ENCODE measurements at places on chromosomes 5 and 9.

GRCh38 chr9:90141723-90142122 lies 500.9 kb downstream of the DIRAS2 start:
- DNase-seq: no peak

DNA sequence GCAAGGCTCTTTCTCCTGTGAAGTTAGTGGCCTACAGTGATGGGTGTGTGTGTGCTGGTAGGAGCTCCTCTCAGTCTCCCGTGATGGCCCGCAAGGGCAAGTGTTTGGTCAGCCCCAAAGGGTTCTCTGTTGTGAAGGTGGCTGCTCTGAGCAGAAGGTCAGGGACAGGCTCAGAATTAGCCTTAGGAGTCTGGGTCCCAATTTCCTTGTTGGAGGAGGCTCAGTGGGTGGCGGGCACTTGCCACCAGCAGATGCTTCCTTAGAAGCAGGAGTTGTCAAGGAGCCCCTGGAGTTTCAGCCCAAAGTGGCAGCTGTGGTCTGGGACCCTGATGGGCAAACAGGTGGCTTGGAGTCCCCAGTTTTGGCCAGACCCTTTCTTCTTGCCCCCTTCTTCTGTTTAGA lies 154.4 kb downstream of the MACROH2A1 start:
- DNase-seq: no peak

DNA sequence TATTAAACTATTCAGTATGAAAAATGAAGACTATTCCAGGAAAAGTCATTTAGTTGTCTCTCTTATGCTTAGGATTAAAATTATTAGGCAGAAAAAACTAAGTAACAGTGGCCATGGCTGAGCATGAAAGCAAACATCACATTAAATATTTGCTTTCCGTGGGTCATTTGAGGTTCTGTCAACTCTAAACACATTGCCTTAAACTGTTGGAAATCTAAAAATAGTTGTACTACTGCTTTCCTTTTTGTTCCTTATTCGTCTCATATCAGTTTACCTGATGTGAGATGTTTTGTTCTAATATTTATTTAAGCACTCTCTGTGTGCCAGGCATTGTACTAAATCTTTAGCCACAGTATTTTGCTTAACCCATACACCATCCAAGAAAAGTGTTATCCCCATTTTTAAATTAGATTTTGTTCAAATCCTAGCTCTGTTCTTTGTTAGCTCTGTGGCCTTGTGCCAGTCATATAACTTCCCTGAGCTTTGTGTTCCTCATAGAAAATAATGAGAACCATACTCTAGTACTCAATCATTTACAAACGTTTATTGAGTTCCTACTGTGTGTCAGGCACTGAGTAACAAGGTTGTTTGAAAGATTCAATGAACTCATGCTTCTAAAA lies 18.7 kb upstream of the ZNF608 start:
- no peak for DNase-seq

GRCh38 chr5:174837919-174838902 lies 113.8 kb downstream of the MSX2 start:
- no peak for DNase-seq

DNA sequence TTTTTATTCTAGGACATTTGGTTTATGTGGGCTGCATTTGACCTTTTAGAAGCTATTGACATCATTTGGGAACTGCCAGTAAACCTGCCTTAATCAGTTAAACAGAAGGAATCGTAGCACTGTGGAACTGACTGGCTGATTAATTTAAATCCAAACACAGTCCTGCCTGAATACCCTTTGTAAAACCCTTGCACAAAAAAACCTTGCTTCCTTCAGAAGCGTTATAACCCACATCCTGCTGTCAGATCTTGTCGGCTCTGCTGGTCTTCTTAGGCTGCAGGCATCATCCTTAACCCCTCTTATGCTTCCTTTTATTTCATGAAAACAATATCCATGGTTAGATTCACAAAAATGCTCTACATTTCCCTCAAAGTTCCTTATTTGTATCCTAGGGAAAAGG lies 46.3 kb downstream of the PAM start:
- DNase-seq: peak; percentile 25

- DNase-seq: no peak
Measured at GRCh38 chr5:759111-759751, 25.3 kb downstream of the ZDHHC11B start.

DNA sequence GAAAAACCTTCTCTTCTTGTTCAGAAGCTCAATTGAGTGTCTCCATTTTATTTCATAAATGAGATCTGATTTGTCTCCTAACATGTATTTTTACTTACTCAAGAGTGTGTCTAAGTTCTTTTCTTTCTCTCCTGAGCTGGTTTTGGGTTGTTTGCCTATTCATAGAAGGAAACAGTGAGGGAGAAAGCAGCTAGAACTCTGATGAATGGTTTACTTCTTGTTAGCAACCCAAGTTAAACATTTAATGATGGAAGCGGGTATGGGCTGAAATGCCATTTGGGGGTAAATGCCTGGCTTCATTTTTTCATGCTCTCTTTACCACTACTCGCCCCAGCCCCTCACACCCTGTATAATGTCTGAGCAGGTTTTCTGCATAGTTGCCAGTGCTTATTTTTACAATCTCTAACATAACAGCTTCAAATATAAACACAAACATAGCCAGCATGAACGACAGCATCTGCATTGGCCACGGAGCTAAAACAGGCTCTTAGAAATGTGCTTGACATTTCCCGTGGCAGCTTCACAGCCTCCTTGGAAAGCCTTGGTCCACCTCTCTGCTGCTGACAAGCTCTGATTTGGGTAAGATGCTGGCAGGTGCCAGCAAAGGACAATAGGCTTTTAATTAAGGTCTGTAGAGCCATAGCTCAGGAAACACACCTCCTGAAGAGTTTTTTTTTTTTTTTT lies 321.1 kb downstream of the ARHGEF28 start:
- DNase-seq: no peak

DNA sequence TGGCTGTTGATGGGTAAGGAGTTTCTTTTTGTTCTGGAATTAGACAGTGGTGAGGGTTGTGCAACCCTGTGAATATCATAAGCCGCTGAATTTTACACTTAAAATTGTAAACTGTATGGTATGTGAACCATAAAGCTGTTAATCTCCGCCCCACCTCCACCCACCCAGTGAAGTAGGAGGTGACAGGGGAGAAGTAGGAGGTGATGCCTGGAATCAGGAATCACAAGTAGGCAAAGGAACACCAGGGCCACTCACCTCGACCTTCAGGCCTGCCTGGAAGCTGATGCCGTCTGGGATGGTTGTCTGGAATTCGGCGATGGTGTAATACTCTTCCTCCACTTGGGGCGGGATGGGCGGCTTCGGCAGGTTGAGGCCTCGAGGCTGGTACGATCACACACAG lies 62.3 kb upstream of the UBTD2 start:
- DNase-seq: no peak

DNA sequence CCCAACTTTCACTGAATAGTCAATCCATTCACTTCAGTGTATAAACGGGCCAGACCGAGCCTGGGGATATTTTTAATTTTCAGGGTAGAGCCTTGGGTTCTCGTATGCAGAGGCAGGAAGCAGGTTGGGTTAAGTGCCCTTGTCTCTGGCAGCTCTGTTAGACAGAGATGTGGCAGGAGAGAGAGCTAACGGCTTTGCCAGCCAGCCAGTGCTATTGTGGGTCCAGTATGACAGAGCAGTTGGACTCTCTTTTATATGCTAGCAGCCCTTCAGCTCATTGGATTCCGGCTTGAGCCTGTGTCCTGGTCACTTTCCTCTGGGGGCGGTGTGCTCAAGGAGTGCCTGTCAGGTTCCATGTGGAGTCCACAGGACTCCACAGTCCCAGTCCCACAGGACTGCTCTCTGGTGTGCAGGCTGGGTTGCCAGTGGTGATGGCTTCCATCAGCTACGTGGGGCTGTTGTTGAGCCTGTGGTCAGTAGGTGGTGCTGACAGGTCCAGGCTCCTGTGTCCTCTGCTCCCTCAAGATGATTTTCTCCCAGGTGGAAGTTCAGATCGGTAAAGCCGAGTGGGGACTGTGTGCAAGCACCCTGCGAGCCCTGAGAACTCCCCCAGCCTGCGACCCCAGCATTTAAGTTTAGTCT lies 14.3 kb downstream of the CLTA start:
- no peak for DNase-seq

DNA sequence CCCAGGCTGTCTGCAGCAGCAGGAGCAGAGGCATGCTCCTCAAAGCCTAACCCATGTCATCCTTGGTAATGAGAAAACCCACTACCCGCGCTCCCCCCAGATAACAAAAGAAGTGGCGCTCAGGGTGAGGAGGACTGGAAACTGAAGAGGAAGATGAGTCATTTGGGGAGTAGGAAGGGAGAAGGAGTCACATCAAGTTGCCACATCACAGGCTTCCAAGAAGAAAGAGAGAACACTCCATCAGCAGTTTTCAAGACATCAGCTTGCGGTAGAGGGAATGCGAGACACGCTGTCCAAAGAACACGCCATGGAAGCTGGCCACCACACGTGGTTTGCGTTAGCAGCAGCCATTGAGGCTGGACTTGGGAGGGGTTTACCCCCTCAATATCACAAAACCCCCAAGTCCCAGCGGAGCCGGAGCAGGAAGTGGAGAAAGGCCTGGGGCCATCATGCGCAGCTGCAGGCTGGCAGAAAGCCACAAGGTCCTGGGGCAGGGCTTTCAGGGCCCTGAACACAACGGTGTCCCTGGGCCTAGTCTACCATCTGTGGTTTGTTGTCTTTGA lies 41.5 kb downstream of the SH3PXD2B start:
- DNase-seq: peak; percentile 26

DNA sequence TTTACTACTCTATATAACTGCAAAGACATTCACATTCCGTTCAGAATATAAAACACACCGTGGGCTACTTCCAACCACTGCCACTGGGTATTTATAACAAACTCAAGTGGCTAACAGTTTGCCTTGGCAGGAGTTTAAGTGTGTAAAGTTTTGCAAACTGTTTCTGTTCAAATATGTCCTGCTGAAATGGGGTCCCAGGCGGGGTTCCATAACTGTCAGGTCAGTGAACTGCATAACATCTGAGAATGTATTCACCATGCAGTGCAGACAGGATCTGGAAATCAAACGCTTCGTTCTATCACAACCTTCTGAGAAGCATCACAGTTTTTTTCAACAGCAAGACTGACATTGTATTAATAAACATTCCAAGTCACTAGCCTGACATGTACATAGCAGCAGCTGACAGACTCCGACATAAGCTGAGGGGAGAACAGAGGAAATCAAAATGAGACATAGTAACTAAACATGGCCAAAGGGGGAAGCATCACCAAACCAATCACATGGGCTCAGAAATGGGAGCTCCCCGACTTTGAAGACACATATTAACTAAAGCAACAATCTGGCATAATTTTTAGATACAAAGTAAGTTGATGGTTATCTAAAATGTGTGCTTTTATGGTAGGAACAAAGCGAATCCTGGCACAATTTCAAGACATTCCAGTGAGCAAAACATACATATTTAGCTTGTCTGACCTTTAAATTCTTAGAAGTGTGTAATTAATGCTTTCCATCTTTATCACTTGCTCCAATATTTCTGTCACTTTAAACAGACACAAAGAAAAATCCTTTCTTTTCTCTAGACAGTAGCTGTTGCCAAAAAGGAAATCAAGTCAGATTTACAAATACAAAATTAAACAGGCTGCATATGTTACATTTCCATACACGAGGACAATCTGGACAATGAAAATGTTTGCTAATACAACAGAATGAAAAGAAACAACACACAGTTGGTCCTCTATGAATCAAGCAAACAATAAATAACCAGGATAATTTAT lies 156.8 kb downstream of the MAPKAP1 start:
- DNase-seq: no peak

DNA sequence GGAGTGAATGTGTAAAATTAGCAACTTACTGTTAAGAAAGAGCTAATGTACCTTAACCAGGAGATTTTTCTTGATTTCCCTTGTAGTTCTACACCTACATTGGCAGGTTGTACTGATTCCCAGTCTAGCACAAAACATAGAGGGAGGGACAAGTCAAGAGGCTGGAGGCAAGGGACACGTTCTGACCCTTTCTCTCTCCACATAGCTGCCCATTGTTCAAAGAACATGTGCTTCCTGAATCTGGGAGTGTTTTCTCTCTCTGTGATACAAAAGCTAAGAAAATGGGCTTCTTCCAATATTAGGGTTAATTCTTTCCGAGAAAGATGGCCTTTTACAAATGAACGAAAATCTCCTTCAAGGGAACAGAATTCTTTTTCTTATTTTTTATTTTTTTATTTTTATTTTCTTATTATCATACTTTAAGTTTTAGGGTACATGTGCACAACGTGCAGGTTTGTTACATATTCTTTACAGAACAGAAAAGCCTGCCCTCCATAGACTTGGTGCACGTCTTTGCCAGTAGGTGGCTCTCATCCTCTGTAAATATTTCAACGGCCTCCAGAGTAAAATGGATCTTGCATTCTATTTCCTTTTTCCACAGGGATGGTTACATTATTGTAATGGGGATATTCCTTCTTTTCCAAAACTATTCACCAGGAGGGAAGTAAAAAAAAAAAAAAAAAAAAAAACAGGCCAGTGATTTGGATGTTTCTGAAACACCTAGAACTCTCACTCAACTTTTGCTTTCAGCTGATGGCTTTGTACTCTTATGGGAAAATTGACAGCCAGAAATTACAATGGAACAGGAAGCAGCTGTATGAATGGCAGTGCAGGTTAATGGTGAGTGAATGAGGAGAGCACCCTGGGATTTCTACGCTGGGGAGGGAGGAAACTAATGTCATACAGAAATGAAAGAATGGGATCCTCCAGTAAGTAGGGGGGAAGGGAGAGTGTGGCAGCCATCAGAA lies 13.1 kb upstream of the IFNA5 start:
- DNase-seq: peak; percentile 61

GRCh38 chr9:10252174-10252573 lies 360.6 kb downstream of the PTPRD start:
- DNase-seq: no peak

- no peak for DNase-seq
Measured at GRCh38 chr9:134600371-134600770, 41.2 kb upstream of the COL5A1 start.

- DNase-seq: no peak
Measured at GRCh38 chr5:136000932-136001331, 27.9 kb upstream of the TGFBI start.

Measured in activated naive CD4-positive, alpha-beta T cell treated with anti-CD3 and anti-CD28 coated beads for 36 hours (primary cell).